ENCODE measurements at places on chromosomes 12 and 14.
A peak's percentile ranks its signal among the peaks of the same experiment; 100 is the strongest.

DNA sequence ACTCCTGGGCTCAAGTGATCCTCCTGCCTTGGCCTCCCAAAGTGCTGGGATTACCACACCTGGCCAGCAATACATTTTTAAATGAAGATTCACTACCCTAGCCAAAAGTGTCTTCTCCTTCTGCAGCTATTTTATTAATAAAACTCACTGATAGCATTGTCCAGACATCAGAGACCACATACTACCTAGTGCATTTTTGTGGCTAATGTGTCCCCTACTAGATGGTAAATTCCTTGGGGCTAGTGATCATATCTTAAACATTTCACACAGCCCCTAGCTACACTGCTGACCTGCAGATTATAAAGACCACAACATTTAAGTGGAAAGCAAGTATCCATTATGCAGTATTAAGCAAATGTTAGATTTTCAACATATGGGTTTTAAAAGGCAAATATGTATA lies 17.0 kb downstream of the DTD2 start:
- no peak for DNase-seq

- no peak for DNase-seq
Observed at GRCh38 chr12:49954863-49955830, 4.6 kb downstream of the AQP2 start.

DNA sequence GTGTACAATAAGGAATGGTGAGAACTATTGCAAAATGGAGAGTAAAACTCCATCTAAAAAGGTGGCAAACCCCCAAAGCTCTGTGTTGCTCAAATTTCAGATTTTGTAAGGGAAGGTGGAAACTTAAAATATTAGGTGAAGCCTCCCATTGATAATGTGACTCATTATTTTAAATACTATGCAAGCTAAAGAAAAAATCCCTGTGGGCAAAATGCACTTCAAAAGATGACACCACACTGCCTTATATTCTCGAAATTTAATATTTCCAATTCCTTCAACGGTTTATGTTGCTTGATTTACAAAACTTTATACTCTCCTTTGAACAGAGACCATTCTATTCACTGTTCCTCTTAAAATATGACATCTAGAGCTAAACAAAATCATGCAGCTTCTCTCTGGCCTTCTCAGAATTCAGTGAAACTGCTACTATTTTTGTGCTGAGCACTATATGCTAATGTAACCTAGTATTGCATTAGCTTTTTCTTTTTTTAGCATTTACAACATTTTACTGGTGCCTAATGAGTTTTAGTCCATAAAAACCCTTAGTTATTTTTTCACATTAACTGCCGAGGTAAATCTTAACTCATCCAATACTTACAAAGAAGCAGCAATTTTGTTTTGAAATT lies 297.7 kb downstream of the SYT1 start:
- no peak for DNase-seq

GRCh38 chr12:19201661-19202060 lies 72.1 kb downstream of the PLEKHA5 start:
- DNase-seq = no peak

GRCh38 chr12:75437564-75437963 lies 43.0 kb upstream of the GLIPR1 start:
- peak; percentile 28 for DNase-seq

DNA sequence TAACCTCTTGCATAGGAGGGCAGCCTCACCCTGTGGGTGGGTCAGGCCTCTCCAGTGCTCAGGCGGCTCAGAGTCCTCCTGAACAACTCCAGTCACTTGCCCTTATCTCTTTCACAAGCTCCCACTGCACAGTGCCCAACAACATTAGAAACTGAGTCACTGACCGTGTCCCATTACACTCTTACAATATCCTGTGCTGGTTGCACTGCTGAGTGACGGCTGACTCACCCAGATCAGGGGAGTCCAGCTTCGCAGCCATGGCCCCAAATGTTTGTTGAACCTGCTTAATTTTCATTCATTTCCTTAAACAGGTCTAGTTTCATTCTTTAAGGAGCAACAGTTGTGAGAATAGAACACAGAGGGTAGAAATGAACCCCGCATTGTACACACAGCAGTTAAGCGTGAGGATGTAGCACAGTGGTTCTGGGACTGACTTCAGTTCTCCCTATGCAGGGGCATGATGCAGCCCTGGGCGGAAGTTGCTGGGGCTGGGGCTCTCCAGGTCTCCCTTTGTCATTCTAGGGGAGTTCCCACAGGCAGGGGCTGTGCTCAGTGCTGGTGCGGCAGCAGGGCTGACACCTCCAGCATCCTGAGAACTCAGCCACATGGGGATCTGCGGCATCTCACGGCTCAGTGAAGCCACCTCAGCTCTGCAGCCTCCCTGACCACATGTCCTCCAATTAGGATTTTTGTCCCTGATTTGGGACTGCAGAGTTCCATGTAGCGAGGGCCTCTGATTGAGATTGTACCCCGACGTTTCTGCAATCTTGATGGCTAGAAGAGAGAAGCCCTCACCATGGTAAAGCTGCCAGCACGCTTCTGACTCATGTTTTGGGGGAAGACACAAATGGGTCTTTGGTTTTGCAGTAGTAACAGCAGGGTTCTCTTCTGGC lies 16.1 kb downstream of the GPR68 start:
- DNase-seq = peak; percentile 37

- peak; percentile 36 for DNase-seq
Observed at GRCh38 chr12:27524839-27525753, 1.1 kb downstream of the PPFIBP1 start.

DNA sequence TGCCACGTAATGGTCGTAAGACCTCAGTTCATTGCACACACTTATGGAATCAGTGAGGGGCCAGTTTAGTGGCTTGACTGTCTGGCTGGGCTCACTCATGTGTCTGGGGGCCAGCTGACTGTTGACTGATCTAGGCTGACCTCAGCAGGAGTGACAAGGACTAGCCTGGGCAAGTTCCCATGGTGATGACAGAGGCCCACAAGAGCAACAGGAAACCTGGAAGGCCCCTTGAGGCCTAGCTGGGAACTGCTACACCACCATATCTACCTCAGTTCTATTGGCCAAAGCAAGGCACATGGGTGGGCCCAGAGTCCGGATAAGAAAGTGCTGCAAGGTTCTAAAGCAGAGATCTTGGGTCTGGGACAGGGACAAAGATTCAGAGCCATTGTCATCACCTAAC lies 21.3 kb upstream of the RFLNA start:
- DNase-seq = peak; percentile 51

DNA sequence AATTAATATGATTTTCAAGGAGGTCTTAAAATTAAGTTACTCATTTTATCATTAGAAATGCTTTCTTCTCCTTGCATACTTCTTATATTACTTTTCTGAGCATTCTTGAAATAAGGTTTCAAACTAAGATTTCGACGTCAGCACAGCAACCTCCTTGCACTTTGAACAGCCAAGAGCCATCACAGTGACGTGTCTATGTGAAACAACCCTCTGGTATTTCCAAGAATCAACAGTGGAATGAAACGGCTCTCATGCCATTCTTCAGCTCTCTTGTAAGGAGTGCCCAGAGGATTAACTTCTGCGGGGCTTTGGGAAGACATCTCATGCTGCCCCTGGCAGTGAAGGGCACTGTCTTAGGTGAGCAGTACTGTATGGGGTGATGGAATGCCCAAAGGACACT lies 109.2 kb downstream of the EFCAB11 start:
- DNase-seq = no peak

- DNase-seq = no peak
Observed at GRCh38 chr12:132346471-132347175, 17.2 kb upstream of the GALNT9 start.

DNA sequence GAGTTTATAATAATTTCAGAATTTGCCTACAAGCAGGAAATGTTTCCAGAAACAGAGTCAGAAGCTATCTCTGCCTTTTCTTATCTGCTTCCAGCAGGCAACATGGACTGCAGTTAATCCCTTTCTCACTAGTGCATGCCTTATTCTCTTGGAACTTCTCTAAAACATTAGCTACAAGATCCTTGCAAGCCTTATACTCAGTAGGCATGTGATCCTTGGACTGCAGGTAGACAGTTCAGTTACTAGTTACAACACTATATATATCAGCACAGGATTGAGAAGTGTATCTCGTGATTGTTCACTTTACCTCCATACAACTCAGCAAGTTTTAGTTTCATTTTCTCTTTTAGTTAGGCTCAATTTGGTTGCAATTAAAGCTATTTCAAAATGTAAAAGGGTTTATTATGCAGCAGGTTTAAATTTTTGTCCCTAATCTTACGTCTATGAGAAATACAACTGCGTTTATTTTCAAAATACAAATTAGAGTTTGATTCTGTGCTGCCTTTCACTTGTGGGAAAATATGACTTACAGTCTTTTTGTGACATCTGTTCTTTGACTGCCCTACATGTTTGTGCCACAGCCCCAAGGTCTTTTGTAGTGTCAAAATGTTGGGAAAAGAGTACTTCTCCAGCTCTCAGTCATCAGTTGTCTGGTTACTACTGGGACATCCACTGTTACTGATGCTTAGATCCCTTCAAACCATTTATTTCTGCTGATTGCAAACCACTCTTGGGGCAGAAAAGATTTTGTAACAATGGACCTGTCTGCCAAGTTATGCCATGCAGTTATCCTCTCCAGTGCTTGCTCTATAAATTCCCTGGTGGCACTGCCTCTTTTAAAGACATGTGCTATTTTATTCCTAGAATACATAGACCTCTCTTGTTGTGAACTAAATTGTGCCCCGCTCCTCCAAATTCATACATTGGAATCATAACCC lies 709.0 kb upstream of the FOXG1 start:
- no peak for DNase-seq

DNA sequence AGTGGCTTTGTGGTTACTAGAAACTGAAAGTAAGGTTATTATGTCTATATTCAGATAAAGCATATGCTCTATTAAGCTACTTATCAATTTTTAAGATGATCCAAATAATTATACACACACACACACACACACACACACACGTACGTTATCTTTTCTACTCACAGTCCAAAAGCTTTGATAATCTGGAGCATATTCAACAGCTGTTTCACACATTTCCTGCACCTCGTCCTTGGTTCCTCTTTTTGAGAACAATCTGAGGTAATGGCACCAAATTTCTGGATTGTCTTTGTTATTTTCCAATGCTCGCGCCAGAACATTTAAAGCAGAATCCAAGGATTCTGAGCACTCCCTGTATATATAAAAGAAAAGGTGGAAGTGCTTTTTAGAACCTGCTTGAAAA lies 37.5 kb downstream of the ZFC3H1 start:
- peak; percentile 61 for DNase-seq

GRCh38 chr12:85516667-85517325 lies 236.8 kb downstream of the ALX1 start:
- no peak for DNase-seq

DNA sequence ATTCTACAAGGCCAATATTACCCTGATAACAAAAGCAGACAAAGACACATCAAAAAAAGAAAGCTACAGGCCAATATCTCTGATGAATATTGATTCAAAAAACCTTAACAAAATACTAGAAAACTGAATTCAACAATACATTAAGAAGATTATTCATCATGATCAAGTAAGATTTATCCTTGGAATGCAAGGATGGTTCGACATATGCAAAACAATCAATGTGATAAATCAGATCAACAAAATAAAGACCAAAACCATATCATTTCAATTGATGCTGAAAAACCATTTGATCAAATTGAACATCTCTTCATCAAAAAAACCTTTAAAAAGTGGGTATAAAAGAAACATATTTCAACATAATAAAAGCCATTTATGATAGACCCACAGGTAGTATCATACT lies 117.3 kb downstream of the CPNE8 start:
- no peak for DNase-seq

DNA sequence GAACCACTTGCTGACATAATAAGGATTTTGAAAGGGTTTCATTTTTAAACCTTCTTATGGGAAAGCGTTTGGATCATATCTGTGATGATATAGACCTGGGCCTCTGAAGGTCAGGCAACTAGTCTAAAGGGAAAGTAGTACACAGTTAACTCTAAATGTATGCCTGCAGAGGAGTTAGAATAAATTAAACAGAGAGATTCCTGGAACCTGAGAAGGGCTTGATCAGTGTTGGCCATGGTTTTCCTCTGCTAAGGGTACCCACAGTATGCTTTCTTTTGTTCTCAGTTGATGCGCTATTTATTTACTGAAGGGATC lies 14.4 kb upstream of the POLR3B start:
- no peak for DNase-seq

- DNase-seq = peak; percentile 20
Observed at GRCh38 chr12:109879351-109880042, 844 bp downstream of the GLTP start.

- no peak for DNase-seq
Observed at GRCh38 chr12:42742716-42743115, 153.2 kb upstream of the PRICKLE1 start.

- DNase-seq = no peak
Observed at GRCh38 chr12:79827484-79827883, 107.4 kb downstream of the PPP1R12A start.

GRCh38 chr12:26231921-26232320 lies 36.5 kb downstream of the SSPN start:
- DNase-seq = no peak

- no peak for DNase-seq
Observed at GRCh38 chr12:6452245-6452943, 552 bp downstream of the TAPBPL start.

- no peak for DNase-seq
Observed at GRCh38 chr12:109440851-109441490, 36.1 kb downstream of the KCTD10 start.

- no peak for DNase-seq
Observed at GRCh38 chr12:80257920-80258319, 158.6 kb downstream of the OTOGL start.

DNA sequence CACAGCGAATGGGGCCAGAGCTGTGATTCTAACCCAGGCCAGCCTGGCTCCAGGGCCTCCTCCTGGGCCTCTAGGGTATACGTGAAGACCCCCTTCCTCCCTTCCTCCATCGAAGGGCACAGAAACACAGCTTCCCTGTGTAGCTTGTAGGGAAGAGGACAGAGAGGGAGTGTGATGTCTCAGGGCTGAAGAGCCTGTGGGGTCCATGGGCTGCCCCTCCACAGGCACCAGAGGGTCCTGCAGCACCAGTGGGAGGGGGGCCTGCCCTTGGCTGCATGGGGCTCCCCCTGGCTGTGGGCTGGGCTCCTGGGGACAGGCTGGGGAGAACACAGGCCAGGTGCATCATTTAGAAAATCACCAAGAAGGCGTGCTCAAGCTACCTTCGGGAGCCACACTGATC lies 178.5 kb downstream of the CALM1 start:
- no peak for DNase-seq

DNA sequence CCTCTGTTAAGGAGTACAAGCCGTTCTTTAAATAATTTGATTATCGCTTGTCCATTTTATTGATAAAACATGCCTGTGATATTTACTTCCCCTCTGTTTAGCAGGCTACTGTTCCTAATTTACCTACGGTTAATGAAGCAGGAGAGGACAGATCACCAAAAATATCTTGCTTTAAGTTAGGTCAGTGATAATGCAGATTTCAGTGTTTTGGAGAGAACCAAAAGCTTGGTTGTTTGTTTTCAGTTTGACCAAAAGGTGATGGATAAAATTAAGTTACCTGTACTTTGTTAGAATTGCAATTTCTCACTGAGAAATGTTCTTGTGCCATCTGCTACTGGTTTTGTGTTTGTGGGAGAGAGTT lies 958 bp downstream of the SPATS2 start:
- DNase-seq = peak; percentile 49

GRCh38 chr12:5570416-5570815 lies 138.5 kb downstream of the NTF3 start:
- no peak for DNase-seq

- DNase-seq = no peak
Observed at GRCh38 chr12:68915055-68915454, 17.9 kb downstream of the CPM start.
